Body of pancreas (tissue), 4 donors: ENCODE measurements at places on chromosomes 16 and 17.

DNA sequence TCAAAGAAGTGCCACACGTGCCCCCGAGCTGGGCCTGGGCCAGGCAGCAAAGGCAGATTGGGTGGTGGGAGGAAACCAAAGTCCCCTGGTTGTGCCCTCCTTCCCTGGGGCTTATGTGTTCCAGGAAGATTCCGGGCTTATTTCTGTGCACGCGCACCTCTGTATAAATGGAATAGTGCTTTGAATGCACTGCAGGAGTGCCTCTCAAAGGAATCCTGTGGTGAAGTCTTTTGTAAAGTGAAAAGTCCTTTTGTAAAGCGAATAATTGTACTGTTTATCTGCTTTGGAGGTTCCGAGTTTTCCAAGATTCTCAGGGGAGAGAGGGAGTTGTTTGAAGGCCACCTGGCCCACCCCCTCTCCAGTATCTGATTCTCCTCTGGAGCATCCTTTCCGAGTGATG, 26.8 kb downstream of the C17orf75 start:
- DNase-seq: no peak

GRCh38 chr16:56604966-56605365, 3.4 kb upstream of the MT2A start:
- no peak for DNase-seq

DNA sequence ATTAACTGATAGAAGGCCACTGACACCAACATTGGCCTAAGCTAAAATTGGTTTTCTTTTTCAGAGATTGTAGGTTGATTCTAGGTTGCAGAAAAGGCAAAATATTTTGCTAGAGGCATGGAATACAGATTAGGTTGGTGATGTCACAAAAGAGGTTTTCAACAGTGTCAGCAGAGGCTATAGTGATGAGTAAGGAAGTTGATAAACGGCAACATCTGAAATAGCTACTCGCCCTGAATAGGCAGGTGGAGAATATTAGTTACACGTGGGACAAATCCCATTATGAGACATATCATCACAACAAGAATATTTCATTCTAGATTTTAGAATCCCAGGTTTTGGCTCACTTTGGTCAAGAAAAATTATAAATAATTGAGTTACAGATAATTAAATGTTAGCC, 1.5 kb upstream of the TOM1L1 start:
- DNase-seq: no peak

DNA sequence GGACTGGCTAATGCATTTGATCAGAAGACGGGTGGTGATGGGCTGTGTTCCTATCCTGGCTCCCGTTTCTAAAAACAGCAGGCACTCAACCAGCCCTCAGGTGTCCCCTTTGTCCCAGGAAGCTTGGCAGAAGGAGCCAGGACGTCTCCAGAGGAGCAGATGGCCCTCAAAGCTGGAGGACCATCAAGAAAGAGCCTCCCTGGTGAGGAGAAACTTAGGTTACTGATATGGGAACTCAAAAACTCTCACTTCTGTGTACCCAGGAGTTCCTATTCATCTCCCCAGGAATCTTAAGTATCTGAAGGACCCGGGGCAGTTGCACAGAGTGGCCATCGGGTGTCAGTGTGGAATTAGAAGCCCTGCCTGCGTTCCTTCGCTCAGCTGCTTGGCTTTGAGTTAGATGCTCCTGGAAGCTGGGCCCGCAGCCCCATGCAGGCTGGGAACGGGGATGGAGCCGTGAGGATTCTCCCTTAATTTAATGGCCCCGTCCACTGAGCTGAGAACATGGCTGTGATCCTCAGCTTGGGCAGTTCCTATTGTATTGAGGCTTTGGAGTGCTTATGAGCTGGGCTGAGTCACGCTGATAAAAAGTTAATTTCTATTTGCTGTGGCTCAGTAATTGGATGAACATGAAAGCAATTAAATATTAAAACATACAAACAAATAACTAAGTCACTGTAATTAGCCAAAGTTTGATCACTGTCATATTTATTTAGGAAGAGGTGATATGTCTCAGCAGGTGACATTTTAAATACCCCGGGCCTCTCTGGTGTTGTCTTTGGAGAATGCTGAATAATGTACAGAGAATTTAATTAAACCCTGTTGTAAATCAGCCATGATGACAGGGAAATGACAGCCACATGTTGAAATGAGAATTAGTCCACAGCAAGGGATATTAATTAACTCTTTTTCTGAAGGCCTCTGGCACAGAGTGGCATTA, 402.1 kb downstream of the SEC14L1 start:
- peak; percentile 68 for DNase-seq

DNA sequence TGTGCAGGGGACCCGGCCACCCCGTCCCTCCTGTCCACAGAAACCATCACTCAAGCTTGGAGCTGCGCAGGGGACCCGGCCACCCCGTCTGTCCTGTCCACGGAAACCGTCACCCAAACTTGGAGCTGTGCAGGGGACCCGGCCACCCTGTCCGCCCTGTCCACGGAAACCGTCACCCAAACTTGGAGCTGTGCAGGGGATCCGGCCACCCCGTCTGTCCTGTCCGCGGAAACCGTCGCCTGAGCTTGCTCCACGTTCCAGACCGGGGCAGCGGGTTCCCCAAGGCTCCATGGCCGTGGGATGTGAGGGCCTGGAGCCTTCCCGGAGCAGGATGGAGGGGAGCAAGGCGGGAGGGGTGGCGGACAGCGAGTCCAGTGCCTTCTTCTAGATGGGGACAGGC, 25.2 kb downstream of the SOX8 start:
- no peak for DNase-seq
